ENCODE measurements at places on chromosomes 12 and 14. TPM values are rescaled to one million over a fixed set of nuclear protein-coding genes. Genes with fewer than 3 reads are reported as not detected.

The GPR162 gene
- 0.17 TPM for total RNA-seq

The TMPRSS12 gene
- total RNA-seq = not detected

The LRRC10 gene
- total RNA-seq = not detected

The RNU4-1 gene
- total RNA-seq = 2,598 TPM

The HOTAIR gene
- 0.67 TPM for total RNA-seq

The VSIG10 gene
- 11.3 TPM for total RNA-seq
